ENCODE measurements at places on chromosomes 12 and 14.

DNA sequence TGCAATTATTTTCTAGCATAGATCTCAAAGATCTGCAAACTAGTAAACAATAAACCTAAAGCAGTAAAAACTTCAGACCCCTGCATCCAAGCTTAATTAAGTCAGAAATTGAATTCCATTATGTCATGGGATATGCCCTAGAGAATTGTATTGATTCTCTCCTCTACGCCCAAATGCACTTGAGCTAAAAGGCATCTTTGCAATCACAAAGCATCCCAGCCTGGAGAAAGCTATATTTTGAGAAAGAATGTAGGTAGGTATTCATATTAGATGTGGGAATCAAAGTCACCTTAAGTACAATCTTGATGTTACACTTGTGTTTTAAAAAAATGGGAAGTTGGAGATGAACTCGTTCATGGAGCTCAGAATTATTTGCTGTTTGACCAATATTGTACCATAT is 386.7 kb downstream of the ADAMTS20 start:
- DNase-seq = no peak

DNA sequence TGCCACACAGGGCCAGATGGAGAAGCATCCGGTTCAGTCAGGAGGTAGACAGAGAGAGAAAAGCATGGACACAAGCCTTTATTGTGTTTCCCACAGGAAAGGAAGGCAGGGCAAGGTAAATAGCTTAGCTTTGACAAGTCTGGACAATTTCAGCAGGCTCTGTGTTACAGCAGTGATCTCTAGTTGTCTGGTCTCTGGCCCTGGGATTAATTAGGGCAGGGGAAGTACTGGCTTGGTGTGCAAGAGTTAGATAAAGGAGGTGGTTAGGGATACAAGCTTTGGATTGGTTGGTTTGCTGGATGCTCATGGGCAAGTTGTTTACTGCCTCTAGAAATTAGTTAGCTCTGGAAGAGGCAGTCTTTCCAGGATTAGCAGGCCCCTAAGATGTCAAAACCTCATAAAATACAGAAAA is 15.1 kb upstream of the NGDN start:
- DNase-seq = no peak

- no peak for DNase-seq
Observed at GRCh38 chr12:32423559-32423958, 24.2 kb downstream of the FGD4 start.

GRCh38 chr14:78448164-78449094 is 278.3 kb downstream of the NRXN3 start:
- peak; percentile 57 for DNase-seq

GRCh38 chr14:33057585-33057984 is 118.9 kb downstream of the NPAS3 start:
- peak; percentile 26 for DNase-seq

DNA sequence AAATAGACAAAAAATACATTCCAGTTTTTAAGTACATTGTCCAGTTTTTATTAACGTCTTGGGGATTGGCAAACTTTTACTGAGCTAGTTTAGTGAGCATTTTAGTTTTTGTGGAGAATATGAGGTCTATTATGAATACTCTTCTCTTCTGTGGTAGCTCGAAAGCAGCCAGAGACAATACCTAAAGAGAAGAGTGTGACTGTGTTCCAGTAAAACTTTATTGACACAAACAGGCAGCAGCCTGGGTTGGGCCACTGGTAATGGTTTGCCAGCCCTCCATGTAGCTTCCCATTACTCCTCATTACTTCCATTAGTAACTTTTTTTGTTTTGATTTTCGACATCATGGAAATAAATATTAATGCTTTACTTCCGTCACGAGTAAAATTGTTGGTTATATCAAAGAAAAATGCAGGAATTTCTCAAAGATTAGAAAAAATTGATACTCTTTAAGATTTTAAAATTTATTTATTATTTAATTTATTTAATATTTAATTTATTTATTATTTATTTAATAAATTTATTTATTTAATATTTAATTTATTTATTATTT is 19.6 kb downstream of the RMST start:
- DNase-seq = no peak

GRCh38 chr12:116043659-116044535 is 233.6 kb downstream of the MED13L start:
- no peak for DNase-seq

- no peak for DNase-seq
Observed at GRCh38 chr14:63614679-63615363, 26.9 kb downstream of the WDR89 start.

DNA sequence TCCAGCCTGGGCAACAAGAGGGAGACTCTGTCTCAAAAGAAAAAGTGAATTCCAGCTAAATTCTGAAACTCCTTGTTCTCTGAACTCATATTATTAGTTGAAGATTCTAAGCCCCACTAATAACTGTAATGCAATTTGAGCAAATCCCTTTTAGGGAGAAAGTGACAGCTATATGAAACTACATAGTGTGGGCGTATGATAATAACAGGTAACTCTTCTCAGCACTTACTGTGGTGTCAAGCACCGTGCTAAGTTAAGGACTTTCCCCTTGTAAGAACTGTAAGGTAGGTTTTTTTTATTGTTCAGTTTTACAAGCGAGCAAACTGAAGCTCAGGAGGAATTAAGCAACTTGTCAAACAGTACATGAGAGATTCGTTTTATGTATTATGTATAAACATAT is 5.4 kb downstream of the ANKRD13A start:
- no peak for DNase-seq

DNA sequence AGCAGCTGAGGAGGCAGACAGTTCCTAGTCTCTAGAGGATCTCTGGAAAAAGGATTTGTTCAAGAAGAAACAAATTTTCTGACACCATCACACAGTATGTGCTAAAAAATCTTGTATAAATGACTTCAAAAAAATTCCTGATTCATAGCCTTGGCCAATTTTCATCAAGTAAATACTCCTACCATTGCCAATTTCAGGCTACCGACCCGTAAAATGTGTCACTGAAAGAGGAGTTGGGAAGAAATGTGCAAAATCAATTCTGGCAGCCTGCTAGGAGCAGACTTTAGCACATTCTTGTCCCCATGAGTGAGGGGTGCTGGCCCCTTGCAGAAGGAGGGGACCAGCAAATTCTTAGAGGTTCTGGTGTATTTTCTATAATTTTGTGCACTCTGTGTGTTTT is 109.4 kb downstream of the TMEM30B start:
- DNase-seq = no peak

GRCh38 chr12:58066296-58066695 is 124.9 kb downstream of the ATP23 start:
- peak; percentile 29 for DNase-seq

DNA sequence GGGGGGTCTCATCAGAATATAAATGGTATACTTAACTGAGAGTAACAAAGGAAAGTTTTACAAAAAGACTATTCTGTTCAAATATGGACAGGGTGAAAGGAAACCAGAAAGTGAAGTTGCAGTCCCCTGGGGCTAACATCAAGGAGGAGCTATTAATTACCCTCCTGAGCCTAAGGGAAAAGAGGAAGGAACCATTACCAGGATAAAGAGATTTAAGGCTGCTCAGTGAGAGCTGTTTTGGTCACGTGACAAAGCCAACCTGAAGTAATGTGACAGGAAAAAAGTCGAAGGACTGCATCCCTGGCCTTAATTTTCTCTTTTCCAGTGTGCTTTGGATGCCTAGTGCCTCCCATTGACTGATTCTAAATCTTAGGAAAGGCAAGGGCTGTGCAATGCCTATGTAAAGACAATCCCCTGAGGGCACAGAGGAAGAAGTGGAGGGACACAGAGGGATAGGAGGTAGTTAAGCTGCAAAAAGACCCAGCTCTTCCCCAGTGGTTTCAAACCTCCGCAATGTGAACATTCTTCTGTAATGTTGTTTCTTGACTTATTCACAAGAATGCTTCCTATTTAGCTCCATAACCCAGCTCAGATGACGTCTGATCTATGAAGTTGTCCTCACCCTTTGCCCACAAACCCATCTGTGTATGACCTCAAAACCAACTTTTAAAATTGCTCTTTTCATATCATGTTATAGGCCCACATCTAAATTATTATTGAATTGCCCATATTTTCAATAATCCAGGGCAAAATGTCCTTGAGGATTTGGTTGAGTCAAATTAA is 187.7 kb upstream of the DCN start:
- no peak for DNase-seq

DNA sequence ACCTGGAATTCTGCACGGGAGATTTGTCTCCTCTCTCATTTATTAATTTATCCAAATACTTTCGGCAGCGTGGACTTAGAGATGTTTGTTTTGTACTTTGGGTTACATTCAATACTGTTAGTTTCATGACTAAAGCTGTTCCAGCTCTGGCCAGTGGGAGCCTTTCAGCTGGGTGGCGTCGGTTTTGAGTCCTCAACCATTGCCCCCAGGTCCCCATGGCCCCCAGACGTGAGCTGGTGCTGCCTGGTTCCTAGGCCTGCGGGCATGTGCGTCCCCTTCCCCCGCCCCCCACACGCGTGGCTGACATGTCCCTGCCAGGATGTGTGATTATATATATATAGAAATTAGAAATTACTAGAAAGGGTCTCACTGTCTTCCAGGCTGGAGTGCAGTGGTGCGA is 48.2 kb downstream of the KIF26A start:
- no peak for DNase-seq

- no peak for DNase-seq
Observed at GRCh38 chr12:124750149-124750656, 113.5 kb downstream of the SCARB1 start.

GRCh38 chr12:15662303-15662980 is 126.7 kb downstream of the EPS8 start:
- no peak for DNase-seq
